ENCODE measurements at places on chromosomes 1 and 21. TPM values are rescaled to one million over a fixed set of nuclear protein-coding genes. Genes with fewer than 3 reads are reported as not detected.

GRCh38 chr1:22753481-22753971, 42.9 kb downstream of the EPHB2 start:
- no peaks in the 10 kb centered on the region for H3K27me3 ChIP-seq
- H3K36me3 ChIP-seq, result no peaks in the 10 kb centered on the region
- no peak for DNase-seq
- H3K4me3 ChIP-seq, result no peak overlapping the region
- H3K4me1 ChIP-seq, result no peaks in the 10 kb centered on the region
- H3K27ac ChIP-seq, result no peak overlapping the region

Gene STUM
- polyA plus RNA-seq, result not detected

- no peaks in the 10 kb centered on the region for H3K4me1 ChIP-seq
- H3K4me3 ChIP-seq, result no peak overlapping the region
- DNase-seq, result no peak
- no peaks in the 10 kb centered on the region for H3K36me3 ChIP-seq
- H3K27ac ChIP-seq, result no peak overlapping the region
Measured at GRCh38 chr1:21165646-21166045, 11.1 kb downstream of the EIF4G3 start.

DNA sequence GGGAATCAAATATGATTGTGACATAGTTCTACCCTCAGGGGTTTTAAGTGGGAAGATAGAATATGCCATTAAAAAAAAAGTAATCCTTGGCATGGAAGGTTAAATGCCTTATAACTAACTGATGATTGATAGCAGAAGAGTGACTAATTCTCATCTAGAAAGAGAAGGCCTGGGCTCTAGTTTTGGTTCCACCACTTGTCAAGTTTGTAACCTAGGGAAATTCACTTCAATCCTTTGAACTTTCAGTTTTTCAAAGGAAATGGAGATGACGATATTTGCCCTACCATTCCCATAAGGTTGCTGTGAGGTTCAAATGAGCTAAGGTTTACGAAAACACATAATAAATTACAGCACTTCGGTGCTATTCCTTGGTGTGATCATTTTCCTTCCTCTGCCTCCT, 88.5 kb downstream of the GPR88 start:
- H3K27me3 ChIP-seq, result no peaks in the 10 kb centered on the region
- H3K4me3 ChIP-seq, result no peak overlapping the region
- no peak overlapping the region for H3K27ac ChIP-seq
- DNase-seq, result no peak

GRCh38 chr1:153937331-153937730, 9.2 kb downstream of the DENND4B start:
- DNase-seq, result no peak
- no peak overlapping the region for H3K4me3 ChIP-seq
- no peaks in the 10 kb centered on the region for H3K27me3 ChIP-seq
- H3K36me3 ChIP-seq, result peaks cover 16% of the 10 kb centered on the region
- no peak overlapping the region for H3K27ac ChIP-seq
